CD8-positive, alpha-beta T cell (primary cell): ENCODE measurements at places on chromosomes 3 and 15. TPM values are rescaled to one million over a fixed set of nuclear protein-coding genes. Genes with fewer than 3 reads are reported as not detected.

Gene PLA2G4E
- total RNA-seq = not detected

Gene ZNF385D
- total RNA-seq = not detected

Gene SRGAP3
- 2.2 TPM for total RNA-seq

Gene TAGLN3
- not detected for total RNA-seq

Gene GOLGA6L4
- total RNA-seq = 4.3 TPM

Gene GOLGA6L7
- total RNA-seq = not detected

Gene FGD5
- total RNA-seq = not detected

Gene APOD
- not detected for total RNA-seq

Gene EFCC1
- 0.24 TPM for total RNA-seq

Gene PCLAF
- total RNA-seq = 0.65 TPM

Gene HTR3E
- total RNA-seq = not detected

Gene GOLGA8O
- 0.95 TPM for total RNA-seq

Gene IFT80
- 9.9 TPM for total RNA-seq

Gene GRIP2
- not detected for total RNA-seq

Gene TRH
- total RNA-seq = not detected

Gene AMOTL2
- not detected for total RNA-seq

Gene CCR1
- 1.2 TPM for total RNA-seq

Gene RASL12
- total RNA-seq = not detected

Gene SKOR1
- total RNA-seq = 2.3 TPM

Gene FSD2
- not detected for total RNA-seq

Gene CCK
- total RNA-seq = not detected

Gene SEMA3F
- total RNA-seq = 0.14 TPM

Gene GABRR3
- total RNA-seq = not detected

Gene ACVR2B
- total RNA-seq = 3.0 TPM

Gene GOLGA8G
- not detected for total RNA-seq

Gene PLA2G4D
- not detected for total RNA-seq

Gene STRIT1
- not detected for total RNA-seq

Gene BNC1
- total RNA-seq = not detected

Gene DNAH12
- total RNA-seq = 0.08 TPM

Gene GPR62
- not detected for total RNA-seq

Gene CD200
- 1.1 TPM for total RNA-seq

Gene ZFYVE19
- total RNA-seq = 11.0 TPM

Gene GHSR
- total RNA-seq = not detected

Gene RAD51
- total RNA-seq = 1.3 TPM

Gene GPX1
- 27.8 TPM for total RNA-seq

Gene GABRB3
- 0.11 TPM for total RNA-seq

Gene PCYT1A
- total RNA-seq = 47.9 TPM

Gene PLSCR2
- not detected for total RNA-seq

Gene FBLN2
- 13.7 TPM for total RNA-seq

Gene DUOXA2
- not detected for total RNA-seq

Gene SMCO1
- not detected for total RNA-seq

Gene GUCA1C
- not detected for total RNA-seq

Gene ERICH6
- 0.52 TPM for total RNA-seq

Gene RTP1
- not detected for total RNA-seq

Gene LNP1
- total RNA-seq = 1.2 TPM

Gene CERS3
- total RNA-seq = 1.2 TPM

Gene COPG1
- 93.5 TPM for total RNA-seq
